Right hindlimb (tissue), 1 donor: ENCODE measurements at places on chromosomes 5 and 9.

DNA sequence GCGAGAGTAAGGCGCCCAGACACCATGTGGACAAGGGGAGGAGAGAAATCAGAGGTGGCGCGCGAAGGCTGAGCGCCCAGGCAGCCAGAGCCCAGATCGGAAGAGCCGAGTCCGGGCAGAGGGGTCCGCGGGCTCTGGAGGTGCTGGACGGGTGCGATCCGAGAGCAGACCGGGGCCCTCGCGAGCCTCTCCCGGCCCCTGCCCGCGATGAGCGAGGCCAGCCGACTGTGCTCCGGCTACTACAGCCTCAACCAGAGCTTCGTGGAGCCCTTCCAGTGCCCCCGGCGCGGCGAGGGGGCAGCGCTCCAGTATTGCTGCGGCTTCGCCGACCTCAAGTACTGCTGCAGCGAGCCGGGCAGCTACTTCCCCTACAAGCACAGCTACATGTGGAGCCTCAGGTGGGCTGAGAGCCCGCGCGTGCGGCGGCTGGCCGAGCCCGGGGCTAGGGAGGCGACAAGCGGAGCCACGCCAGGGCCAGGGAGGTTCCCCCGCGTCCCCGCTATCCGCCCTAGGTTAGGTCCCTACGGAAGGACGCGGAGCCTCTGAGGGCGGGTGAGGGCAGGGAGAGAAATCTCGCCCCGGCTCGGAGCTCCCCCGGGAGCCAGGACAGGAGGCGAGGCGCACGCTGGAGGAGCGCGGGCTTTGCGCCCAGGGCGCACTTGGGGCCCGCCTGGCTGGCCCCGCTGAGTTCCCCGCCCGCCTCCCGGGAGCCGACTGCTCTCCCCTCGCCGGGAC lies at the start of gene SHISAL2B:
SHISAL2B (plus strand) TSS at position 87 of the 735 bp plus-strand sequence; CDS start at position 208, 121 bp downstream.
- DNase-seq: peak; percentile 44

DNA sequence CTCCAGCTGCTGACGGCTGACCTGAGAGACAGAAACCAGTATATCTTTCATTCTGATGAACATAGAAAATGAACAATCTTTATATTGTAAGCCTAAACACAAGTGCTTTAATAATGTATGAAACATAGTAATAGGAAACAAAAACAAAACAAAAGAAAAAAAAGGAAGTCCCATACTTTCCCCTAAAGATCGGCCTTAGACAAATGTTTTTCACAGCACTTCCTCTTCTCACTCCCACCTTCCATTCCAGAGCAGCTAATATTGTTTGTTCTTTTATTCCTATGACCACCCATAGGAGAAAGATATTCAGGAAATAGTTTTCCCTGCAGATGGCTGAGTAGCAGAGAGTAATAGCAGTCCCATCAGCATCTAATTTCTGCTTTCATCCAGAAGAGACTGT lies 194.4 kb upstream of the SLC27A6 start:
- no peak for DNase-seq

GRCh38 chr5:37915097-37915736 lies 75.4 kb upstream of the GDNF start:
- DNase-seq: no peak

- no peak for DNase-seq
These were observed 28.3 kb downstream of the TCF7 start for GRCh38 chr5:134142806-134143205.

DNA sequence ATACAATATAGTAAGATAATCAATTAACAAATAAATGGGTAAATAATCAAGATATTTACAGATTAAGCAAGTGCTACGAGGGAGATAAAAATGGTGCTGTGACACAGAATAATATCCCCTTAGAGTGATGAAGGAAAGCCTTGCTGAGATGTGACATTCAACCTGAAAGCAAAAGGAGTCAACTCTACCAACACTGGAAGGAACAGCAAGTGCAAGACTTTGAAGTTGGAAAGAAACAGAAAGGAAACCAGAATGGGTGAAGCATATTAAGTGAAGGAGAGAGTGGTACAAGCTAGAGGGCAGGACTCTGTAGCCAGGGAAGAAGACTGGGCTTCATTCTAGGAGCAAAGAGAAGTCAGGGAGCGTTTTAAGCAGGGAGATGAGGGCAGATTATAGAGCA lies 12.2 kb upstream of the MEGF9 start:
- no peak for DNase-seq
